ENCODE measurements at places on chromosomes 11 and 22.

DNA sequence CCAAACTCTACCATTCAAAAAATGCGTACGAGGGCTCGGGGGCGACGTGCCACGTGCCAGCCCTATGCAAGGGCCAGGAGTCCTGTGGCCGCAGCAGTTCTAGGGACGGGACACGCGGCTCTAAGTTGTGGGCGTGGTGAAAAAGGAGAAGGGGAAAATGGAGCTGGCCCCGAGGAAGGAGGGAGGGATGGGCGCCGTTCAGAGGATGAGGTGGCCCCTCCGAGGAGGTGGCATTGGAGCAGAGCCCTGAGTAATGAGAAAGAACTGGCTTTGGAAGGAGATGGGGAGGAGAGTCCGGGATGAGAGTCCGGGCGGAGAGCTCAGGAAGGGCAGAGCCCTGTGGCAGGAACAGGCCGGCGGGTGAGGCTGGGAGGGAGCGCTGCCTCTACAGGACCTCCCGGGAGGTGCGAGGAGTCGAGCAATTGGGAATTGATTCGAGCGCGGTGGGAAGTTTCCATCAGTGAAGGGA is 21.0 kb downstream of the OTUB1 start:
- DNase-seq = no peak

- DNase-seq = peak; percentile 82
These were observed 29.8 kb upstream of the EED start for GRCh38 chr11:86214710-86215109.

GRCh38 chr22:23230348-23231068 is 50.2 kb downstream of the BCR start:
- DNase-seq = no peak

GRCh38 chr11:96464700-96465307 is 75.0 kb downstream of the JRKL start:
- DNase-seq = no peak

DNA sequence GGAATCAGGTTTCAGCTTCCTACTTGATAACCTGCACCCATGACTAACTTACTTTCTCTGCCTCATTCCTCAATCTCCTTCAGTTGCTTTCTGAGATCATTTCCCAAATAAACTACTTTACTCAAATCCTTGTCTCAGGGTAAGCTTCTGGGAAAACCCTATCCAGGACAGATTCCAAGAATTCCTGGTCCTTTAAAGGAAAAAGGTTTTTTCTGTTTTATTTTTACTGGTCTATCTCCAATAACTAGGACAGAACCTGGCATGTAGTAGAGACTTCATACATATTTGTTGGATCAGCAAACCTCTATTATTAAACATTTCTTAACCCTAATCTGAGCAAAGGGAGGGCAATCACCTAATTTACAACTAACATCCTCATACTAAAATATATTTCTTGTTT is 910.5 kb upstream of the CHORDC1 start:
- no peak for DNase-seq

DNA sequence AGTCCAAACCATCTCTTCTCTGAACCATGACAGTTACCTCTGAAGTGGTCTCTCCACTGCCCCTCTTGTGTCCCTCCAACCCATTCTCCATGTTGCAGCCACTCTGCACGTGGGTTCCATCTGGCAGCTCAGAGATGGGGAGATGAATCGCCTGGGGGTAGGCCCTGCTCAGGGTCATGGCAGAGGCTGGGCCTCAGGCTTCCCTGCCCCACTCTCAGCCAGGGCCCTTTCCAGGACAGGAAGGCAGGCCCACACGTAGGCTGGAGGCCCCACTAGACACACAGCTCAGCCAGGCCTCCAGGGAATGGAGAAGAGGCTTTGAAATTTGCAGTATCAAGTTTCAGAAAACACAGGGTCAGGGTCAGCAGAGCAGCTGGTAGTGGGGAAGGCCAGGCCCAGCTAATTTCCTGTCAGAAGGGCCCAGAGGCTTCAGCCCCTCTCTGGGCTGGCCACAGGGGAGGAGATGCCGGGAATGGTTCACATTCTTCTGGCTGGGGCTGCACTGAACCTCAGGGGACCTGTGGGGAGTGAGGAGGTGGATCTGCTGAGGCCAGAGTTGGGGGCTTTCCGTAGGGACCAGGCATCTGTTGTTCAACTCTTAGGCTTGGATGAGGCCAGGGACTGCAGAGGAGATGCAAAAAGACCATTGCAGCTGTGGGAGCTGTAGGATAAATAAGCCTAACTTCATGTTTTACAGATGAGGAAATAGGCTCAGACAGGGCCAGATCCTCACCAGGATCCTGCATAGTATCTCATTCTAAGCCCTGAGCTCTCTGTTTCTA is 101.6 kb downstream of the SWAP70 start:
- no peak for DNase-seq

GRCh38 chr22:23548501-23549197 is 31.4 kb downstream of the IGLL1 start:
- no peak for DNase-seq

DNA sequence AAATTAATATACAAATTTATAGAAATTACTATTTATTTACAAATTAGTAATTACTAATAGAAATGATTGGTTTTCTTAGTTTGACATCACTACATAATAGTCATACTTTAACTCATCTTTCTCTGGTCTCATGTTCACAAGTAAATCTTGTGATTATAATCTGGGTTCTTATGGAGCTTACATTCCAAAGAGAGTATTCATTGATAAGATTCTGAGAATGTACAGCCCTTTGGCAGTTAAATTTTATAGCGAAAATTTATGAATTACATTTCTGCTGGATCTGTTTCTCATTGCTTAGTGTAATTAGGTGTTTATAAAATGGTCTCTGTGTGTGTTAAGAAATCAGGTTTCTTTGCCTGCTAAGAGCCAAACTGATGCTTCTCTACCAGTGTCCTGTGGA is 175.2 kb downstream of the TMEM135 start:
- no peak for DNase-seq

DNA sequence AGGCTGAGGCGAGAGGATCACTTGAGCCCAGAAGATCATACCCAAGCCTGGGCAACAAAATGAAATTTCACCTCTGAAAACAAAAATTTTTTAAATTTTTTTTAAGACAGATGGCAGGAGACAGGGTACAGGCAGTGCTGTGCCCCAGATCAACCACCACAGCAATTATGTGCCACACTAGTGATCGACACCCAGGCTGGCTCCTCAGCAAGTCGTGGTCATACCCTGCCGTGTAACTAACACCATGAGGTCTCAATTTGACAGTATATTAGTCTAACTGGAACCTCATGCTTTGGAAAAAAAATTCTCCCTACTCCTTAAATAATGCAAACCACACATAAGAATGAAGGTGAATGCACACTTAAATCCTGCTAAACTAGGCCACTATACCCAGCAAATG is 8.3 kb downstream of the SF3A1 start:
- no peak for DNase-seq

- DNase-seq = no peak
These were observed 37.3 kb downstream of the PARVG start for GRCh38 chr22:44218071-44218470.

- DNase-seq = no peak
These were observed 114.9 kb downstream of the ARHGAP32 start for GRCh38 chr11:129077191-129077590.

DNA sequence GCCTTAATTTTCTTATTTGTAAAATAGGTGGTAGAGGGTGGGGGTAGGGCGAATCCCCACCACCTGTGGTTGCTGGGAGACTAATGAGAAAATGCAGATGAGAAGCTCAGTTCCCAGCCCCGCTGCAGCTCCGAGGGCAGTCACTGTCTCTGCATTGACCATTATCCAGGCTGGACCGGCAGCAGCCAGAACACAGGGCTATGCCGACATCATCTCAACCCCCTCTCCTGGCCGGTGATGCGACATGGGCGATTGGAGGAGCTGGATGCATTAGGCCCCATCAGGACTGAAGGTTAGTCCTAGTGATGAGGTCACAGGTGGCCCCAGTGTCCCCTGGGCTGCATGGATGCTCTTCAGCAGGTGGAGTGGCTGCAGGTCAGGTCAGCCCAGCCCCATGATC is 412.4 kb downstream of the CTTN start:
- no peak for DNase-seq

DNA sequence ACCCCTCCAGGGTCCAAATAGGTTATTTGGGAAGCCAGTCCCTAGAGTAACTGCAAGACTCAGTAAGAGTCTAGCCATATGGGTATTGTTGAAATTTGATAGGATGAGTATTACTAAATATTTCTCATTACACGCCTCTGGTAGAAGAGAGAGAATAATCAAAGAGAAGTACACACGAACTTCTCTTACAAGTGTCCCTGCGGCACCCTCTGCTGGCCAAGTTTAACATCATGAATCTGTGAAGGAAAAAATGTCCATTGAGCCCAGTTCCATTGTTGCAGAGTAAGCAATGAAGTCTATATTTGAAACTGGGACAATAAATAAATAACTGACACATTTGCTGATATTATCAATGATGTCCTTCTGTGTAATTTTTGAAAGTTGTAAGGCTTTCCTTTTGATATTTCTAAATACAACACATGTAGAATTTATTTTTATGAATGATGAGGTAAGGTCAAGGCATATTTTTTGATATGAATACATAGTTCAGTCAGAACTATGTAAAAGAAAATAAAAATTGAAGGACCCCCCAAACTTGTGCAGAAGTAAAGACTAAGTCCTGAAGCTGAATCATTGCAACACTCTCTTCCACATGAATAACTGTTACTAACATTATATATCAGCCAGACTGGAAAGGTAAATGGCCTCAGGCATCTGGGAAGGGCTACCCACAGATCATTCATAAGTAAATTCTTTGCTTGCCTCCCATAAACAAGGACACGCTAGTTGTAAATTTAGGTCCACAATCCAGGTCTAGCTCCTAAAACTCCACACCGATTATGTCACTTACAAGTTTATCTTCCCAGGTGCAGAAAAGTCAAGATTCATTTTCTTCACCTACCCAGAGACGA is 10.0 kb downstream of the OR51L1 start:
- peak; percentile 12 for DNase-seq

- no peak for DNase-seq
These were observed 4.5 kb upstream of the FGF3 start for GRCh38 chr11:69823641-69824265.

- no peak for DNase-seq
These were observed 554 bp upstream of the NECTIN1 start for GRCh38 chr11:119729581-119729927.

GRCh38 chr11:34030382-34030781 is 21.1 kb upstream of the CAPRIN1 start:
- DNase-seq = no peak

- DNase-seq = no peak
These were observed 6.3 kb downstream of the C22orf31 start for GRCh38 chr22:29055192-29055830.

GRCh38 chr22:39528681-39529486 is 3.7 kb downstream of the RPS19BP1 start:
- peak; percentile 88 for DNase-seq

DNA sequence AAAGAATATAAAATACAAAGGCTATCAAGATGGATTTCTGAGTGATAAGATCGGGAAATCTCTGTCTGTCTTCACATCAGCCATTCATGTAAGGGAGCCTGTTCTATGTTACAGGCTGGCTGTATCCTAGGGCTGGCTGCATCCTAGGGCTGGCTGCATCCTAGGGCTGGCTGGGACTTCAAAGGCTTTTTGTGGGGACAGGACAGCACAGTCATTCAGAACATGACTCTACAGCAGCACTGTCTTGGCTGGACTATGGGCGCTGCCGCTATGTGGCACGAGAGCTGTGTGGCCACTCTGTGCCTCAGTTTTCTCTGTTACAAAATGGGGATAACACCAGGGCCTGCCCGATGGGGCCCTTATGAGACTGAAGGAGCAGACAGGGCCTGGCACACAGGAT is 10.2 kb downstream of the ADAMTS8 start:
- DNase-seq = no peak

- DNase-seq = no peak
These were observed 390.0 kb downstream of the NTM start for GRCh38 chr11:131760091-131761061.

DNA sequence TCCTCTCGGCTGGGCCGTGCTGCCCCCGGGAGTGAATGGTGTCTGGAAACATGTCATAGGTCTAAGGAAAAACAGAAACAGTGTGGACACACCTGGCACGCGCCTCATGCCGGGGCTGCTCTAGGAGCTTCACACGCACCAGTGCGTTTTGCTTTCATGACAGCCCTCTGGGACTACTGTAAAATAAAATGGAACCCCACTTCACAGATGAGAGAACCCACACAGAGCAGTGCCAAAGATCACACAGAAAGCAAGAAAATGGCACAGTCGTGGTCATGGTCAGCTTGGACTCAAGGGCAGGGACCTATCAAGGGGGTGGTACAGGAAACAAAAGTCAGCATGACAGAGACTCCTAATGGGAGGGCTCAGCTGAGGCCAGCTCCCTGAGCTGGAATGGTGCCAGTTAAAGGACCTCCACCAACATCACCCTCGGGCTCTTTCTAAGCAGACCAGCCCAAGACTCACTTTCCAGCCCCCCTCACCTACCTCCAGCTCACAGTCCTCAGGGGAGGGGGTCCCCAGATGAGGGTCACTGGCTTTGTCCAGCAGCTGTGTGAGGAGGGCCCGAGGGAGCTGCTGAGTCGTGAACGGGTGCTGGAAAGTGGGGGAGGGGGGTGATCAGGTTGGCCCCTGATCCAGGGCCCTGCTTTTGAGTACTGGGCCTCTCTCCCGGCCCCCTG is 3.3 kb downstream of the MAP4K2 start:
- no peak for DNase-seq

GRCh38 chr11:10808235-10808552 is 532 bp downstream of the EIF4G2 start:
- no peak for DNase-seq

- DNase-seq = no peak
These were observed 4.9 kb downstream of the LGALS1 start for GRCh38 chr22:37680191-37680851.

- DNase-seq = no peak
These were observed 8.5 kb upstream of the FEZ1 start for GRCh38 chr11:125504580-125504979.

- no peak for DNase-seq
These were observed 178.0 kb downstream of the HIPK3 start for GRCh38 chr11:33435216-33435615.

- no peak for DNase-seq
These were observed 25.4 kb downstream of the MICAL3 start for GRCh38 chr22:17998913-17999312.

DNA sequence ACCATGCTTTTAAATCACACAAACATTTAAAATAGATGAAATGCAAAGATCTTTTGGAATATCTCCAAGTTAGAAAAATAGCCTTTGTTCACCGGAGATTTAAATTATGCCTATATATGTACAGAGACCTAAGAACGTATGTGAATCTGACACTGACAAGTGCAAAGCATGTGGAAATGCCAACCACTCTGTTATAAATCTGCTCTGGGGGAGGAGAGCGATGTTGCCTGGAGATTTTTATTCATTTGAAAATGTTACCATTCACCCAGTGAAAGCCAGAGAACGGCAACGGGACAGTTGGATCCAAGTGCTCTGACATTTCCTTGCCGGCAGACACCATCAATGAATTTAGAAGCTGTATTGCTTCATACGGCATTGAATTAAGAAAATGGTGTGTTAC is 39.8 kb upstream of the BMAL1 start:
- no peak for DNase-seq

Measured in stimulated activated CD4-positive, alpha-beta T cell treated with anti-CD3 and anti-CD28 coated beads, Interleukin-12 subunit alpha, Interleukin-12 subunit beta, amount 100 ng/mL, for 48 hours (primary cell).